H9 (cell line): ENCODE measurements at places on chromosomes 7 and 10.

DNA sequence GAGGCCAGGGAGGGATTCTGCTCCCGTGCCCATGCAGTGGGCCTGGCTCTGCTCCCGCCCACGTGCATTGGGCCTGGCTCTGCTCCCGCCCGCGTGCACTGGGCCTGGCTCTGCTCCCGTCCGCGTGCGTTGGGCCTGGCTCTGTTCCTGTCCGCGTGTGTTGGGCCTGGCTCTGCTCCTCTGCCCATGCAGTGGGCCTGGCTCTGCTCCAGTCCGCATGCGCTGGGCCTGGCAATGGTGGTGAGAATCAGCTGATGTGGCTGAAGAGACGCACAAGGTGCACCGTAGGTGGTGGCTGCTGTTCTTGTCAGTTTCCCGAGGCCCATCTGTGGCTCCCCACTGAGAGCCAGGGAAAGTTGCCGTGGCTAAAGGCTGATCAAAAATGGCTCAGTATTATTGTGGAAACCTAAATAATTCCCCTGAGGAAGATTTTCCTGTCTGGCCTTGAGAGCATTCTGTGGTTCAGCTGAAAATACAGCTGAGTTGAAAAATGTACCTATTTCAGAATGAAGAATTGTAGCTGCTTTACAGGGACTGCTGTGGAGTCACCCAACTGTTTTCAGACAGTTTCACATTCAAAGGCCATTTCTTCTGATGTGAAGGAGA, 572.4 kb downstream of the GLRX3 start:
- DNase-seq: no peak

DNA sequence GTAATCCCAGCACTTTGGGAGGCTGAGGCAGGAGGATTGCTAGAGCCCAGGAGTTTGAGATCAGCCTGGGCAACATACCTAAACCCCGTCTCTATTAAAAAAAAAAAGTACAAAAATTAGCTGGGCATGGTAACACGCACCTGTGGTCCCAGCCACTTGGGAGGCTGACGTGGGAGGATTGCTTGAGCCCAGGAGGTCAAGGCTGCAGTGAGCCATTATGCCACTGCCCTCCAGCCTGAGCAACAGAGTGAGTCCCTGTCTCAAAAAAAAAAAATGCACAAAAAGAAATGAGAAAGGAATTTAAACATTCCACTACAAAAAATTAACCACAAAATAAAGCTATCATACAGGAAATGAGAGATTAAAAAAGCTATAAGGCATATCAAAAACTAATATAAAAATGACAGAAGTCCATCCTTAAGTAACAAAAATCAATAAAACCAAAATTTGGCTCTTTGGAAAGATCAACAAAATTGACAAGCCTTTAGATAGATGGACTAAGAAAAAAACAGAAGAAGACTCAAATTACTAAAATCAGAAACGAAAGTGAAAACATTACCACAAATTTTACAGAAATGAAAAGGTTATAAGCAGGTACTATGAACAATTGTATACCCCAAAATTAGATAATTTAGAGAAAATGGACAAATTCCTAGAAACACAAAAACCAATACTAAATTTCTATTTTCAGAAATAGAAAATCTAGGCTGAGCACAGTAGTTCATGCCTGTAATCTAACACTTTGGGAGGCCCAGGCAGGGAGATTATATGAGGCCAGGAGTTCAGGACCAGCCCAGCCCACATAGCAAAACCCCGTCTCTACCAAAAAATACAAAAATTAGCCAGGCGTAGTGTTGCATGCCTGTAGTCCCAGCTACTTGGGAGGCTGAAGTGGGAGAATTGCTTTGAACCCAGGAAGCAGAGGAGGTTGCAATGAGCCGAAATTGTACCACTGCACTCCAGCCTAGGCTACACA, 42.4 kb upstream of the NANOS1 start:
- peak; percentile 6 for DNase-seq

DNA sequence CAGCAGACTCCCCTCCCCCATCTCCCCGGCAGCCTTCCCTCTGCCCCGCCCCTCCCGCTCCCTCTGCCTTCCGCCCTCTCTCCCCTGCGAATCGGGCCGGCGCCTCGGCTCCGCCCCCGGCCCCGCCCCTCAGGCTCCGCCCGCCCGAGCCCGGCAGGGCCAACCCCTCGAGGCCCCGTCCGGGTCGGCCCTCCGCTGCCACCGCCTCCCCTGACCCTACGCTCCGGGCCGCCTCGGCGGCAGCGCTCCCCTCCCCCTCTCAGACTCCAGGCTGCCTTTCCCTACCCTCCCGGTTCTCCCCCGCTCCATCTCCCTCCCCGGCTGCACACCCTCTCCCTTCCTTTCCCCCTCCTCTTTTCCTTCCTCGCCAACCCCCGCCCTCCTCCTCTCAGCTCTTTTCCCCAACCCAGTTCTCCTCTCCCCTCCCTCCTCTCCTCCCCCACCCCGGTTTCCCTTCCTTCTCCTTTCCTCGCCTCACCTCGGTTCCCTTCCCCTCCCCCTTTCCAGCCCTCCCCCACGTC, 1.6 kb downstream of the ZNF467 start:
- peak; percentile 94 for DNase-seq

DNA sequence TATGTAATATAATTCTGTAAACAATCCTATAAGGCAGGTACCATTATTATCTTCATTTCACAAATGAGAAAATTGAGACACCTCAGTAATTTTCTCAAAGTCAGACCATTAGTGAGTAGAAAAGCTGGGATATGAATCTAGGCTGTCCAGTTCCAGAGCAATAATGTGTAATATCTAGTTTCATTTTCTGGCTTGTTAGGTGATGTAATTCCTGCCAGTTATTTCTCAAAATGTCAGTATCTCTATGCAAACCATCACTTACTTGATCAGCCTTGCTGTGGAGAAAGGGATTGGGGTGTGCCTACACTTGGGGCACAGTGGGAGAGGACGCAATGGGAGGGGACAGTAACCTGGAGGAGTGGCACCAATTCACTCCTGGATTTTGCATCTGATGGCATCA, 157.5 kb downstream of the LYZL1 start:
- DNase-seq: no peak
